ENCODE measurements at places on chromosomes 7 and 10.

GRCh38 chr7:93750986-93751385 is 139.6 kb downstream of the TFPI2 start:
- no peak for DNase-seq

- no peak for DNase-seq
Measured at GRCh38 chr10:85047979-85048378, 719.6 kb downstream of the CCSER2 start.

DNA sequence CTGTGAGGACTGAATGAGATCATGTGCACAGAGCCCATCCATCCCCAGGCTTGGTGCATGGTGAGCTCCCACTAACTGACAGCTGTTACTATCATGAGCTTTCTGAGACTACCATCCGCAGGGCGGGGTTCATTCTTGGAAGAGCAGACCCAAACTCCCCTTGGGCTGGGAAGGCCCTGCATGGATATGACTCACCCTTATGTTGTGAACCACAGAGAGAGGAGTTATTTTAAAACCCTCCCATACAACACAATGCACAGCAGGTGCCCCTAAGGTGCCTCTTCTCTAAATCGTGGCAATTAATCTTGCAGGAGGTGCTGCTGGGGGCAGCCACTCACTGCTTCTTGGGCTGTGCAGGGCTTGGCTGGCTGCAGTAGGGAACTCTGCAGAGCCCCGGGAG is 219.1 kb downstream of the GFRA1 start:
- no peak for DNase-seq

- DNase-seq, result no peak
Measured at GRCh38 chr7:81407094-81407493, 362.8 kb downstream of the HGF start.

- no peak for DNase-seq
Measured at GRCh38 chr10:84845628-84846261, 517.4 kb downstream of the CCSER2 start.

- DNase-seq, result no peak
Measured at GRCh38 chr7:139871331-139871730, 42.3 kb downstream of the TBXAS1 start.

Measured in erythroblast (primary cell).